ENCODE measurements at places on chromosomes 5 and 9.

GRCh38 chr5:75200776-75201175 is 35.9 kb downstream of the ANKRD31 start:
- DNase-seq = no peak

- DNase-seq = no peak
These were observed 115.8 kb upstream of the SLIT3 start for GRCh38 chr5:169416583-169417196.

- DNase-seq = no peak
These were observed 30.1 kb downstream of the KIAA1958 start for GRCh38 chr9:112516769-112517168.

DNA sequence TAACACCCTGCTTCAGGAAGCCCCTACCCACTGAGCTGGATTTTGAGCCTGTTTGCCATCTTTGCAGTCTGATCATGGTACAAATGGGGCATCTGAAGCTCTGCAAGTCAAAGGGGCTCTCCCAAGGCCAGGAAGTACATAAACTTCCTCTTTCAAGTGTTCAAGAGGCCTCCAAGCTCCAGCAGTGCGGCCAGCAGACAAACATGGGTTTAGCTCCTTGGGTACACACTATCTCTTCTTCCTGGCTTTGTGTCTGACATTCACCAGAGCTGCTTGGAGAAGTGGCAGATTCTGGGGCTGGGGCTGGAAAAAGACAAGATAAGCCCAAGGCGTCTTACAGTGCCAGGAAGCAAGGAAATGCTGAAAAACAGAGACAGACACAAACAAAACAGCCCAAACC is 34.1 kb downstream of the LAMC3 start:
- DNase-seq = no peak

GRCh38 chr5:171801-172331 is 19.4 kb upstream of the LRRC14B start:
- no peak for DNase-seq

DNA sequence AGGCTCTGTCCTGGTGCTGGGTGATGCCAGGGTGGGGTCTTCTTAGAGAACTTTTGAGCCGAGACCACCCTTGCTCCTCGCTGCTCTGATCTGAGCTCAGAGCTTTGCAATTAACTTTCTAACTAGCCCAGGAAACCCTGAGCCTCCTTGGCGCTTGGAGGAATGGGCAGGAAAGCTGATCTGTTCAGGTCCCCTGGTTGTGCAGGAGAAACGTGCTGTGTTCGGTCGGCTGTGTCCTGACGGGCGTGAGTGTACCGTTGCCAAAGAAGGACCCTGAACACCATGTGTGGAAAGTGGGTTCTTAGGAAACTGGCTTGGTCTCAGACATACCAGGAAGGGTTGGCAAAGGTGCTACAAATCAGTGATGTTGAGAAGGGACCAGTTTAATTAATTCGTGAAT is 1.8 kb downstream of the TCF7 start:
- DNase-seq = no peak

GRCh38 chr9:73216100-73216499 is 64.4 kb downstream of the ANXA1 start:
- DNase-seq = no peak

DNA sequence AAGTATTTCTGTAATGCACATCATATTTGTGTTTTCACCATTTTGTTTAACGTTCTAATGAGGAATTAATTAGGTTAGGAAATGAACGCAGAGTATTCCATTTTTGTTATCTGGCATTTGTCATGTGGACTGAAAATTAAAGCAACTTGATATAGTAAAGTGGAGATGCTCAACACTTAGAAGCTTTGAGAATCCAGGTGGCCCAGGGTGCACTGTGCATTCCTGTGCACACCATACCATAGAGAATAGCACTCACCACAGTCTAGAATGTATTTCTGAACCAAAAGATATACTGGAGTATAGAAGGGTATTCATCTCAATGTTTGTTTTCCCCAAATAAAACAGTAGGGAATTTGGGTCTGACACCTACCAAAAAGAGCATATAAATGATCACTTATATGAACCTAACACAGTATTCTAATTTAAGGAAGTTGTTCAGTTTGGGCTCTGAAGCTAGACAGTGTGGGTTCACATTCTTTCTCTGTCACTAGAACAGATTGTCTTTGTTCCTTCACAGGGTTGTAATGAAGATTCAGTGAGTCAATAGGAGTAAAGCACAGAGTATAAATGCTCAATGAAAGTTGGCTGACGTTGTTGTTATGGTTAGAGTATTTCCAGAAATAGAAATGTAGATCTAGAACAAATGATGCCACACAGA is 125.6 kb upstream of the DMRT1 start:
- no peak for DNase-seq

- no peak for DNase-seq
These were observed 1.5 kb upstream of the TEX10 start for GRCh38 chr9:100354121-100354800.

- no peak for DNase-seq
These were observed 228.1 kb downstream of the DRD1 start for GRCh38 chr5:175215906-175216305.

- DNase-seq = no peak
These were observed 48.4 kb upstream of the FUBP3 start for GRCh38 chr9:130530938-130531337.

DNA sequence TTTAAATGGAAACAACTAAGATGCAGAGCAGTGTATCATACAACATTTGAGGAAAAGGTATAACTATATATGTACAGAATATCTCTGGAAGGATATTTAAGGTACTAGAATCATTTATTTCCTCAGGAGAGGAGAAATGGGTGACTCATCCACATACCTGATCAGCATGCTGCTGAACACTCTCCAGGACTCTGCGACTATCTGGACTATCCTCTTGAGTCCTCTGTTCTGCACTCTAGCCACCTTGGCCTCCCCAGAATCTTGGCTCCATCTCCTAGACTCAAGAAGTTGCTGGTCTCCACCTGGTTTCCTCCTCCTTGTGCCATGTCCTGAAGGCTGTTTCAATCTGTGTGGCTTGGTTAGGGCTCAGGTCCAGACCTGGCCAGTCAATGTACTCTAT is 8.8 kb upstream of the PRDM6 start:
- DNase-seq = no peak

- DNase-seq = no peak
These were observed 584.6 kb downstream of the ANXA1 start for GRCh38 chr9:73736270-73736669.

DNA sequence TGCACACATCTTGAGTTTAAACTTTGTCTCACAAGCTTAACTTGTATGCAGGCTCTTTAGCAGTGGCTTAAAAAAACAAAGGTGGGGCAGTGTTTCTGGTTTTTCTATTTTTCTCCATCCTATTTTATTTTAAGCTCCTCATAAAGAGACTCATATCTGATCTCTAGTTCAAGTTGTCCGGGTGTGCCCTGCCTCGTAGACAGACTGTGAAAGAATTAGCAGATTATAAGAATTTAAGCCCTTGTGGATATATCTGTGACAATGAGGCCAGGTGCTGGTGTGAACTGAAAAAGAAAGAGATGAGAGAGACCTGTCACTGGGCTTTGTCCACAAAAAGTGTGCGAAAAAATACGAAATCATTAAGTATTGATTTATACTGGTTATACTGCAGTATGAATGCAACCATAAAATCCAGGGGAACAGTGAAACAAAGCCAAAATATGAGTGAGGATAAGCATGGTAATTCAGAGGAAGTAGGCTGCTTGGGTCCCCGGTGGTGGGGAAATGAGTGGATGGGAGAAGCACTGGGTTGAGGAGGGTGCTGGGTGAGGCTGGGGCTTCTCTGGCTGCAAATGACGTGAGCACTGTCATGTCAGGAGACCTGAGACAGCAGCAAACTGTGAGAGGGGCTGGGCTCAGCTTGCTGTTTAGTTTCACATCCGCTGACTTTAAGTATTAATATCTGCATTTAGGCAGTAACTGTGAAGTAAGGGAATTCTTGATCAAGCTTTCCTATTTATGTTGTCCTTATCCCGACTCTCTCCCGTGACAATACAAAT is 179.7 kb upstream of the ANKRD55 start:
- peak; percentile 90 for DNase-seq

DNA sequence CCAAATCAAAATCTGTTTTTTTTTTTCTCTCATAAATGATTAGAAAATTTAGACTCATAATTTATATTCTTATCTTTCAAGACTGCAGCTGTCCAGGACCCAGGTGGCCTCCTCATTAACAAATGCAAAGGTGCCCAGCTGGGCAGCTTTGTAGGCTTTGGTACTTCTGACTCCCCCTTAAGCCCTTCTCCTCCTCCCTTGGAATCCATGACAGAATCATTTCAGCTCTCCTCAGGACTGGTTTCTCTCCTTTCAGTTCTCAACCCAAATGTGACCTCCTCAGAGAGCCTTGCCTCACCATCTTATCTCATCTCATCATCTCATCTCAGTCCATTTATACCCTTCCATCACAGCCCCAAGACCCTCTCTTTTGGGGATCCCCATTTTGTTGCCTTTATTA is 221.7 kb downstream of the KIAA0825 start:
- DNase-seq = no peak
